ENCODE measurements at places on chromosomes 11 and 22.
A peak's percentile ranks its signal among the peaks of the same experiment; 100 is the strongest.

DNA sequence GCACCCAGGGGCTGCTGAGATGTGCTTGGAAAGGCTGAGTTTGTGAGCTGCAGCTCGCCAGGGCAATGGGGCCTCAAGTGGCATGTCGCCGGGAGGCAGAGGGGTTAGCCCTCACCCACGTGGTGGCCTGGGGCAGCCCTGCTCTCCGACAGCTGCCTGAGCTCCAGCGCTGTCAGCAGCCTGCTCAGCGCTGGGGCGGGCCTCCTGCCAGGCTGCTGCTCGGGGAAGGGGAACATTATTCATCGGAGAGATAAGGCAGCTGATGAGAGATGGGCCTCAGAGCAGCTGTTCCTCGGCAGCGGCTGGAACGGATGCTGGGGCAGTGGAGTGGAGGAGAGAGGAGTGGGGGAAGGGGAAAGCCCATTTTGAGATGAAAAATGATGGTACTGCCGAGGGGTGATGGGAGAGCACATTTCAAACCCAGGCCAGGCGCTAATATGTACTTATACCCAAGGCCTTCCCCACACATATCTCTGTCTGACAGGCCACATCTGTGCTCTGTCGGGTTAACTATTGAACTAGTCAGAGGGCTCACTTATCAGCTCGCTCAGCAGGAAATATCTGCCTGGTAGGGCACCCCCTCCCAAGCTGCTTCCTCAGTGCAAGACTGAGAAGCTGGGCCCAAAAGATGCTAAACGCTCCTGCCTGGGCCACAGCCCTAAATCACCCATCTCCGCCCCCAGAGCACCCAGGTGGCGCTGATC, 79.5 kb downstream of the TIMP3 start:
- peak; percentile 53 for DNase-seq

DNA sequence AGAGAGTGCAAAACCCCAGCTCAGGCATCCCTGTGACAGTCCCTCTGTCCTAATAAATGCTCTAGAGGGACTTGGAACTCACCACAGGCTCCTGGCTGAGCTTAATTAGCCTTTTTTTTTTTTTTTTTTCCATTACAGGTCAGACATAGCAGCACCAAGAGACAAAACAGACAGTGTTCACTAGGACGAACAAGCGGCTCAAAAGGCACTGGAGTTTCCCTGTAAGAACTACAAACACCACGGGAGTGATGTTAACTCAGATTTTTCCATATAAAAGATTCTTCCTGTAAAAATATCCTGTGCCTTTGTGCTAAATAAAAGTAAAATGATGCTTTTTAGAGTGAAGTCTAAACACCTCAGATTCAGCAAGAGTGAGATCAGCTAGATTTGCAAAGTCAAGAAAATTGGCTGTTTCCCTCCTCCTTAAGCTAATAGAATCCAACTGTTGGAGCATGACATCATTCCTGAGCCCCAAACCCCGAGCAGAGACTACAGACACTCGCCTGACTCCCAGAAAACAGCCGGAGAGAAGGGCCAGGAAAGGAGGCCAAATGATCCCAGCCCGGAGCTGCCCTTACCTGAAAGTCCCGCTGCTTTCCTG, 101.0 kb upstream of the AKIP1 start:
- no peak for DNase-seq

DNA sequence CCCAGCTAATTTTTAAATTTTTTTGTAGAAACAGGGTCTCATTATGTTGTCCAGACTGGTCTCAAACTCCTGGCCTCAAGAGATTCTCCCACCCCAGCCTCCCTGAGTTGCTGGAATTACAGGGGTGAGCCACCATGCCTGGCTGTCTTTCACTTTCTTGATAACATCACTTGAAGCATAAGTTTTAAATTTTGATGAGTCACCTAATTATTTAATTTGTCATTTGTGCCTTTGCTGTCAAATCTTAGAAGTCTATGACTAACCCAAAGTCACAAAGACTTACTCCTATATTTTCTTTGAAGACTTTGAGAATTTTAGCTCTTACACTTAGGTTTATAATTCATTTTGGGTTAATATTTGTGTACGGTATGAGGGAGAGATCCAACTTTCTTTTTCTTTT, 14.5 kb upstream of the MSANTD2 start:
- no peak for DNase-seq

DNA sequence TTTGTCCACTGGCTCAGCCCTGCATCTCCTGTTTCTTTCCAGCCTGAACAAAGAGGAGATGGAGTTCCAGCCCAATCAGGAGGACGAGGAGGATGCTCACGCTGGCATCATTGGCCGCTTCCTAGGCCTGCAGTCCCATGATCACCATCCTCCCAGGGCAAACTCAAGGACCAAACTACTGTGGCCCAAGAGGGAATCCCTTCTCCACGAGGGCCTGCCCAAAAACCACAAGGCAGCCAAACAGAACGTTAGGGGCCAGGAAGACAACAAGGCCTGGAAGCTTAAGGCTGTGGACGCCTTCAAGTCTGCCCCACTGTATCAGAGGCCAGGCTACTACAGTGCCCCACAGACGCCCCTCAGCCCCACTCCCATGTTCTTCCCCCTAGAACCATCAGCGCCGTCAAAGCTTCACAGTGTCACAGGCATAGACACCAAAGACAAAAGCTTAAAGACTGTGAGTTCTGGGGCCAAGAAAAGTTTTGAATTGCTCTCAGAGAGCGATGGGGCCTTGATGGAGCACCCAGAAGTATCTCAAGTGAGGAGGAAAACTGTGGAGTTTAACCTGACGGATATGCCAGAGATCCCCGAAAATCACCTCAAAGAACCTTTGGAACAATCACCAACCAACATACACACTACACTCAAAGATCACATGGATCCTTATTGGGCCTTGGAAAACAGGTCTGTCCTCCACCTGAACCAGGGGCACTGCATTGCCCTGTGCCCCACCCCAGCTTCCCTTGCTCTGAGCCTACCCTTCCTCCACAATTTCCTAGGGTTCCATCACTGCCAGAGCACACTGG, 5.0 kb downstream of the FTH1 start:
- DNase-seq, result no peak

DNA sequence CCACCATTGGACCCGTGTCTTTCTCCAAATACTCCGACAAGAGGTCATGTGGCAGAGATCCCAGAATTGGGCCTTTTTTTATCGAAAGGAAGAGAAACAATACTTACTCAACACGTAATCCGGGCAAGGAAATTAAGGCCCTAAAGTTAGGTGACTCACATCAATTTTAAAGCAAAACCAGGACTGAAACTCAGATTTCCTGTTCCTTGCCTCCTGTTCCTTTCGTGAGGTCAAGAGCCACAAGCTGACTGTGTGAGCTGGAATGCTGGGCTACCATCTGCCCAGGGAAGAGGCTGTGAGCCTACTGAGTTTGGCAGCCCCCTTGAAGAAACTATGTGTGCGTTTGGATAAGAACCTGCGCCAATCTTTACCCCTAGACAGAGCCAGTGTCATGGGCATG, 27.1 kb upstream of the MRGPRX2 start:
- no peak for DNase-seq

- peak; percentile 28 for DNase-seq
Observed at GRCh38 chr11:65919573-65920371, 546 bp downstream of the DRAP1 start.

DNA sequence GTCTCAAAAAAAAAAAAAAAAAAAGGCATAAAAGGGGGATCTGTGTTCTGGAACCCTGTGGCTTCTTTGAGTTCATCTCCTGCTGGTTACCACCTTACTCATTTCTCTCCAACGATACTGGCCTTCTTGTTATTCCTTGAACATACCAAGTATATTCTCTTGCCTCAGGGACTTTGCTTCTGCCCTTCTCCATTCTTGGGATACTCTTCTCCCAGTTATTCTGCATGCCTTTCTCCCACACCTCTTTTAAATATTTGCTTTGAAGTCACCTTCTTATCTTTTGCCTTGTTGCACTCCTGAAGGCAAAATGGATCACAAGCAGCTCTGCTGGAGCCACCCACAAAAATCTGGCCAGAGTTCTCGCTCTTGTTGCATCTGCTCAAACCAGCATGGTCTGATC, 76.0 kb upstream of the RRM1 start:
- no peak for DNase-seq

DNA sequence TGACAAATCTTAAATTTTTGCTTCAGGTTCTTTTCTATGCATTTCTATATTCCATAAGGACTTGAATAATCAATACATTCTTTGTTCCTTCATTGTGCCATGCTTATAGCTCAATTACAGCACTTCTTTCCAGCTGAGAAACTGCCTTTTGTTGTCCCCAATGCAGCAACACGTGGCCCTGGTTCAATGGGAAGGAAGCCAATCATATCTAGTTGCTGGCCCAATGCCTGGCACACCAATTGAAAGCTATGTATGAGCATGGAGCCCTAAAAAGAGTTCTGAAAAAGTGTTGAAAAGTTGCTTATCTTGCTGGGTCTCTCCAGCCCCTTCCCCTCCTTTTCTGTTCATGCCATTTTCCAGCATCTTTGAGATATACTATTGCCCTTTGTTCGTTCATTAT, 448.0 kb upstream of the FAT3 start:
- no peak for DNase-seq

- no peak for DNase-seq
Observed at GRCh38 chr11:92770981-92771380, 198.5 kb upstream of the MTNR1B start.

DNA sequence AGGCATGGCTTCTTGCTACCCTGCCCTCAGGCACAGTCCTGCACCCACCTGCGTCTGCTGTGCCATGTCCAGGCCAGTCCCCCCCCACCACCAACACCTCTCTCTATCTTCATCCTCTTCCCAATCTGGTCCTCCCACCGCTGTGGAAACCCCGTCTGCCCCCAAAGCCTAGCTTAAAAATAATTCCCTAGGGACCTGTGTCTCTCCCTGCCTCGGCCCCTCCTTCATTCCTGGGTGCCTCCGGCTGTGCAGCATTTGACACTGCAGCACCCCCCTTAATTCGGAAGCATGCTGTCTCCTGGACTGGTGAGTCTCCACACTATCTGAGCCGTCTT, 2.5 kb upstream of the ASCL2 start:
- DNase-seq, result no peak

- DNase-seq, result no peak
Observed at GRCh38 chr11:67503119-67504004, 1.8 kb downstream of the PITPNM1 start.

- DNase-seq, result no peak
Observed at GRCh38 chr11:103929170-103929903, 107.1 kb upstream of the DDI1 start.

DNA sequence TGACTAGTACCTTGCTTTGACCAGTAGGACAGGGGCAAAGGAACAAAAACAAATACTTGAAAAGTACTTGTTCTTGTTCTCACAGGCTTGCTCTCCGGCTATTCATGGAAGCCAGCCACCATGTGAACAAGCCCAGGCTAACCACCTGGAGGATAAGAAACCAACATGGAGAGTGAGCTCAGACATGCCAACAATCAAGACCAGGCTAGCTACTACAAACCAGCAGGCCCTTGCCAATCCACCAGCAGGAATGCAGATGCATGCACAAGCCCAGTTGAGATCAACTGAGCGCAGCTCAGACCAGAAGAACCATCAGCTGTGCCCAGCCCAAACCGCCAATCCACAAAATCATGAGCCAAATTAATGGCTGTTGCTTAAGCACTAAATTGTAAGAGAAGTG, 180.1 kb upstream of the ISX start:
- no peak for DNase-seq

DNA sequence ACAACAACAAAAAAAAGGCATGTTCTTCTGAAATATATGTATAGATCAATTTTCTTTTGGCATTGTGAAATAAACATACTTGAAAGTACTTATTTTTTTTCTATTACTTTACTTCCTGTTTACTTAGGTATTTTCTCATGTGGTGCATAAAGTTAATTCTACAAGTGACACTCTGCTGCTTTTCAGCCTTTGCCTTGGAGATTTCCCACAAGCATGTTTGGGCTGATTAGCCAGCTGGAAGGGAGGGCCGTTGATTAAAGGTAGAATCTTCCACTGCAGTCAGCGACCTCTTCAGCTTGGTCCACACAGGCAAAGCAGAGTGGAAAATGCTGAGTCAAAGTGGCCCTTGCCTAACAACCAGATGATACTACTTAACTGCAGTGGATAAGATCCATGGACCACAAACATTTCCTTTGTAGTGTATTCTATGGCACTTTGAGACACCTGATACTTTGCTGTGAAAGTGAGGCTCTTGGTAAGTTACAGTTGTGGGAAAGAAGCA, 176.0 kb downstream of the ARHGAP42 start:
- no peak for DNase-seq

- no peak for DNase-seq
Observed at GRCh38 chr11:3156282-3156660, 8.8 kb downstream of the OSBPL5 start.

DNA sequence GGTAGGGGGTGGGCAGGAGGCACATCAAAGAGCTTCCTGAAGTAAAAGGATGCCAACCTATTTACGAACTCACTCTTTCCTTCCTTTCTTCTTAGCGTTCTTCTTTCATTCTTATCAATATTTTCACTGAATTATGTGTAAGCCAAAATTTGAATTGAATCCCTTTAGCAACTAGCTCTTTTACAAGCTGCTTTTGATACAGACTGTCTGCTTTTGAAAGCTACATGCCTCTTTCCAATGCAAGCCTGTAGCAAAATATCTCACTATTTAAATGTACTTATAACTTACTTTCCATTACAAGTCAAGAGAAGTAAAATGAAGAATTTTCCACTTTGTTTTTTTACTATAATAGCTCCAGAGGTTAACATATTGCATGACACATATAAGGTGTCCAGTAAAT, 186.6 kb downstream of the NXPE2 start:
- DNase-seq, result no peak
